ENCODE measurements at places on chromosomes 11 and 22.
A peak's percentile ranks its signal among the peaks of the same experiment; 100 is the strongest.

- DNase-seq, result no peak
These were observed 20.6 kb downstream of the MRPL23 start for GRCh38 chr11:1967641-1968225.

DNA sequence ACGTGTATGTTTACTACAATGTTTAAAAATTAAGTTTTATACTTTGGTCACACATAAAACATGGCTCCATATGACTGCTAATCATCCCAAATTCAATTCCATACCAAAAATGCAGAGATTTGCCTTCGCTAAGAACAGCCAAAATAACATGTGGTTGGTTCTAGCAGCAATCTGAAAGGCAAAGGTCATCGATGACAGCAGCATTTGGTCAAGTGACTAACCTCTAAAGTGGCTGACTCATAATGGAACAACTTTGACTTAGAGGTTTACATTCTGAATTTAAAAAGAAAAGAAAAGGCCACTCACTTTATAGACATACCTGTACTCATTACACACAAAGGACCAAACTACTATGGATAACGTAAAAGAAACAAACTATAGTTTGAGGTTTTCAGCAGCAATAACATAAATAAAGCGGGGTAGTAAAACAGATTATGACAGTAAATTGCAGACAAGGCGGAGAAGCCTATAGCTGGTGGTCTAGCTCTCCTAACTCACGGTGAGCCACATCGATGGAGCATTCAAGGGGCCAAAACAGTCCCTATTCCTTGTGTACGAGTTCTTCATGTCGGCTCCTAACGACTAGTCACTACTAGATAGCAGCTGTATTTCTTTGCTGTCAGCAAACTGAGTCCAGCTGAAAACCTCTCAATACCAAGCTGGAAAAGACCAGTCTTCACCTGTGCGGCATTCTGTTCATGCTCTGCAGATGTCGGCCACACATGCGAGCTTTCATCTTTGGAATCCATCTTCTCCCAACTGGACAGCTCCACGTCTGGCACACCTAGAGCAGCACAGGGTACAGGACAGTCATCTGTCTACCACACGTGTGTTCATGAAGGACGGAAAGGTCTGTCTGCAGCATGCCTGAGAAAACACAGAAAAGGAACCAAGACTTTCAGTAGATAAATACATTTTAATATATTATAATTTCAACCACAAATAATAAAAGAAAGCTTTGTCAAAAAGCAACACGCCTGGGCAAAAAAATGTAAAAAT, 42.1 kb downstream of the PRDM10 start:
- DNase-seq, result peak; percentile 81

DNA sequence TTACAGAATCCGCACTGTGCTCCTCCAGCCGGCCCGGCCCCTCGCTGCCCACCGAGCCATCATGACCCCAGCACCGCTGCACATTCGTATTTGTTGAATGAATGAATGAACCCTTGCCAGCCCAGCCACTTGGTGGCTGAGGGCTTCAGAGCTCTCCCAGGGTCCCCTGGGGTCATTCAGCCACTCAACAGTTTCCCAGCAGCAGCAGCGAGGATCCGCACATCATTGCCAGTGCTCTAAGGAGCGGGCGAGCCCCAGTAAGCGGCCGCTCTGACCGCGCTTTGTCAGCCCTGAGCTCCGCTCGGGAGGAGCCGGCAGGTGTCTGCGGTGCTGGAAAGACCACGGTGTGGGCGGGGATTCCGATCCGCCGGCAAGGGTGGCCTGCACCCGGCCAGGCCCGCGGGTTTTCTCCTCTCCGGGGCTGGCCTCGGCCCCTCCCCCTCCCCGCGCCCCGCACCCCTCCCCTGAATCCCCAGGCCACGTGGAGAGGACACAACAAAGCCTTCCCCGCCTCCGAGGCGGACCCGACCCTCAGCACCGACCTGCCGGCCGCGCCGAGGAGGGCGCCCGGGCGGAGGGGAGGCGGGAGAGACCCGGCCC, 563 bp downstream of the BID start:
- DNase-seq, result peak; percentile 58

DNA sequence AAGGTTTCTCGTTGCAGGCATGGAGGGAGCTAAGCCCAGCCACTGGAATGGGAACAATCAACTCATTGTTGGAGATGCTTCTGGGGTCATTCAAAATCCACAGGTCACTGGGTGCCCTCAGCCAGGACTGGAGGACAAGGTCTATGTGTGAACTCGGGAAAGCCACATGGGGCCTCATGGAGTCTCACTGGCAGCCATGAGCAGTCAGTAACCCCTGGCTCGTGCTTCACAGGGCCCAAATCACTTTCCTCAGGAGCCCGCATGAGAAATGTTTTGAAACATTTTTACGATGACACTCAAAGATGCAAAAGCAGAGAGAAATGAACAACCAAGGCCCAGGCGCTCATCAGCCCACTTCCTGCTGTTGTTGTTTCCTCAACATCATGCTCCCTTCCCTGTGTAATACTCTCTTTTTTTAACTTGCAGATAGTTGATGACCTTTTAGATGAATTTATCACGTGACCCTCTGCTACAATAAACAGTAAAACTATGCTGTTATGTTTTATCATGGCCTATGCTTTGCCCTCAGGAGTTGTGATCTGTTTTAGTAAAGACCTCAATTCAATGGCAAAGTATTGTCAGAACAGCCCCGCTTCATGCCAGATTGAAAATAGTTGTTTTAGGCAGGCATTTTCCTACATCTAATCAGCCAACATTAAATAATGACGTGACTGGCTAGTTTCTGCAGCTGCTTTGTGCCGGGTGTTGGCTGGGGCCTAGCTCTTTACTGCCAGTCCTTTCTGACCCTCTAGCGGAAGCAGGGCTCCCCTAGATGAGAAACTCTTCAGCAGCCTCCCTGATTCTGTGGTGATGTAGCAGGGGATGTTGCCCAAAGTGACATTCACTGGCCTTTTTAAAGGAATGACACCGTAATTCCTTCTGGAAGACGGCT, 39.7 kb downstream of the ADAMTS15 start:
- DNase-seq, result no peak

Measured in kidney tubule cell (primary cell).